ENCODE measurements at places on chromosomes 11 and 22. TPM values are rescaled to one million over a fixed set of nuclear protein-coding genes. Genes with fewer than 3 reads are reported as not detected.
A peak's percentile ranks its signal among the peaks of the same experiment; 100 is the strongest.

DNA sequence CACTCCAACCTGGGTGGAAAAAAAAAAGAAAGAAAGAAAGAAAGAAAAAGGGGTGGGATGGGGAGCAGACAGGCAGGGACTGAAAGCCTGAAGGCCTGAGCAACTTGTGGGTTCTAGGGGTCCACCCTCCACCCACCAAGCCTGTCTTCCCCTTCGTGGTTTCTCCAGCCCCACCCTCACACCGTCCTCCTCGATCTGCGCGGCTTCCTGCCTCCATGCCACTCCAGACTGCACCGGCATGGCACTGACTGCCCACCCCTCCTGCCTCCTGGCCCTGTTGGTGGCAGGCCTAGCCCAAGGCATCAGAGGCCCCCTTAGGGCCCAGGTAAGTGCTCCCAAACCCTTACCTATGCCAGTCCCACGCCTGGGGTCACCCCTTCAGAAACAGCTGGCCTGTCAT is at the start of gene CTSW:
CTSW (plus strand) TSS at position 221 of the 400 bp plus-strand sequence; CDS start at position 239, 18 bp downstream.
- no peak for DNase-seq

GRCh38 chr11:108664730-108665525 is at the start of gene DDX10:
Gene DDX10, plus strand, starts transcription at chr11:108665069. Its CDS starts 85 bp downstream, at chr11:108665154.
- peak; percentile 100 for DNase-seq

MYOD1 gene
- total RNA-seq = not detected

H19 gene
- 65.5 TPM for total RNA-seq

FOLR3 gene
- not detected for total RNA-seq

DNA sequence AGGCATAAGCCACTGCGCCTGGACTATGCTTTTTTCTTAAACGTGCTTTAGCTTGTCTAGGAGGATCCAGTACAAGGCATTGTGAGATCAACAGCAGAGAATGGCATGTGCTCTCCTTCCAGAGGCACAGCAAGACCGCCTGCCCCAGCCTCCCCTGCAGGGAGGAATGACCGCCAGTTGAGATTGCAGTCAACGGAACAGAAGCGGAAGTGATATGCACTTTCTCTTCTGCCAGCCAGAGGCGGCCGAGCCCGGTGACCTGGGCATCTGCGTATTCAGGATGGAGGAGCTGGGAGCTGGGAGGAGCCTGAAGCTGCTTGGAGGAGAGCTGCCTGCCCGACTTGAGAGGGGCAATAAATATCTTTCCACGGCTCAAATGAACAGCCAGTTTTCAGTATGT is 243.0 kb downstream of the CTTN start:
- DNase-seq = no peak

TSPAN32 gene
- not detected for total RNA-seq

Measured in Karpas-422 (cell line).